ENCODE measurements at places on chromosomes 2 and 18.
A peak's percentile ranks its signal among the peaks of the same experiment; 100 is the strongest.

- no peak for DNase-seq
Observed at GRCh38 chr18:50663626-50664441, 103.9 kb downstream of the MAPK4 start.

- DNase-seq, result peak; percentile 30
Observed at GRCh38 chr2:240626531-240627300, 1.4 kb downstream of the GPR35 start.

DNA sequence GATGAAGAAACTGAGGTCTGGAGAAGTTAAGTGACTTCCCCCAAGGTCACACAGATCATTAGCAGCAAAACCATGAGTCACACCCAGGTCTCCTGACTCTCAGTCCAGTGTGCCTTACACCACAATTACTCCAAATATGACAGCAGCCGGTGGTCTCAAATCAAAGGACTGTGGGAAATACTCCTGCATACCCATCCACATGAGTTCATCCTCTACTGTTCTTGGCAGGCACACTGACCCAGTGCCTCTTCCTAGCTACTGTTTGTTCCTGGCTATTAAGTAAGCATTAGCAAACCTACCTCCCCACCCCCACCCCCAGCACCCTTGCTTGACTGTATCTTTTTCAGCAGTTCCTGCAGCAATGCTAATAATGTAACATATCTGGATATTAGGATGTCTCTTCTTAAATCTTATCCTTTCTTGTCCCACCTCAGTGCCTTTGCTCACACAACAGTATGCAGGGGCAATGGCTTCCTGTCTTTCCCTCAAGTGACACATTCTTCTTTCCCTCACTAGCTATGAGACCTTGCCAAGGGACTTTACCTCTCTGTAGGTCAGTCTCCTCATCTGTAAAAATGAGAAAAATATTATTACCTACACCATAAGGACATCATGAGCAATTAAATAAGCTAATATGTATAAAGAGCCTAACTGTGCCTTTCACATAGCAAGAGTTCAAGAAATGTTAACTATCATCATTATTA is 46.2 kb downstream of the FAM98A start:
- DNase-seq, result no peak

DNA sequence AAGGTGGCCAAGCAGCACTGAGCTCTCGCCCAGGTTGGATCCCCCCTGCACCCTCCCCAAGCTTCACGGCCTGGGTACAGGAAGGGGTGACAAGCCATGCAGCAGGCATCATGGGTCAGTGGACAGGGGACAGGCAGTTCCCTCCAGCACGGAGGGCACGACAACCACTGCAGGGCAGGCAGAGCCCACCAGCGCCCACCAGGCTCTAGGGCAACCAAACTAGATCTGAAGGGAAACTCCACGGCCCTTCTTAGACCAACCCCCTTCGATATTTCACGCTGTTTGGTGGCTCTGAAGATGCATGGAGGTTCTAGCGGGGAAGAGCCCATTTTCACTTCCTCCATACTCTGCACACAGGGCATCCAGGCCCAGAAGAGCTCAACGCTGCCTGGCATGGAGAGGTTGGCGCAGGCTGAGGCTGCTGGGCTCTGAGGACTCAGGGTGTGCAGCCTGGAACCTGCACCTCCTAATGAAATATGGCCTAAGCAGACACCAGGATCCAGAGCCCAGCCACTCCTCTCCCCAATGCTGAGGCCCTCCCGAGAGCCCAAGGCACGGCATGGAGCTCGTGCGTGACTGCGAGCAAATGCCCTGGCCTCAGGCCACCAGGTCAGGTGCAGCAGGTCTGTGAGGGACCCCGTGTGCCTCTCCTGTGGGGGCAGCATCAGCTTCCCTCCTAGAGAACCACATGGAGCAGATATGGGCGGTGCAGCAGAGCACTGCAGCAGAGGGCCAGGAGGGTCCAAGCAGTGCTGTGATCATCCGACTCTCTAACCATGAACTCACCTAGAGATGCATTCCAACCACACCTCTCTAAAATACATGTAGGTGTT is 8.7 kb upstream of the MTERF4 start:
- DNase-seq, result no peak

DNA sequence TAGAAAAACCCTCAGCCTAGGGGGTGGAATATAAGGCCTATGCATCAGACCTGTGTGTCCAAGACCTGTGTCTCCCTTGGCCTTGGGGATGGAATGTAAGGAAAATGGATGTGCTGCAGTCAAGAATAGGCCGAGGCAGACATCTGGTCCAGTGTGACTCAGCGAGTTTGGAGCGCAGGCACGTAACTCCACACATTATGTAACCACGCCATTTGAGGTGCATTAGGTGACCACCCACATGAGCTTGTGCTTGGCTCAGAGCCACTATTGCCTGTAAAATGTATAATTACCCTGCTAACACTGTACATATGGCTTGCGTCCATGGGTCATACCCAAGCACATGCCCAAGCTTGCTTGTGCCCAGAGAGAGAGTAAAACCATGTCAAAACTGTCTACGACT is 580.9 kb upstream of the HNMT start:
- no peak for DNase-seq

DNA sequence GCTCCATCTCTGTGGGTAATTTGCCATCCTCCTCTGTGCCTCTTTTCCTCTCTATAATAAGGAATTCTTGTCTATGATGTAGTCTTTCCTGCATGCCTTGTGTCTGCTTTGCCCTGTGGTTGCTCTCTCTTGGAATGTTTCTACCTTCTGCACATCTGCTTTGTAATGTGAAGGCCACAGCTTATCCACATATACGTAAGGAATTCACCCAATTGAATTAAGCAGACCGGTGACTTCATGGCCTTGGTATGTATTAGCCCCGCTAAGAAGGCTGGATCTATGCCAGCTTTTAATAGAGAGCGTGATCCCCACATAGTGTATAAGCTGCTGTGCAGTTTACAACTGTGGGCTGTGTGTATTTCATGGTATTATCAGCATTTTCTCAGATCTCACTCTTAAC is 274.7 kb downstream of the RNF144A start:
- no peak for DNase-seq

DNA sequence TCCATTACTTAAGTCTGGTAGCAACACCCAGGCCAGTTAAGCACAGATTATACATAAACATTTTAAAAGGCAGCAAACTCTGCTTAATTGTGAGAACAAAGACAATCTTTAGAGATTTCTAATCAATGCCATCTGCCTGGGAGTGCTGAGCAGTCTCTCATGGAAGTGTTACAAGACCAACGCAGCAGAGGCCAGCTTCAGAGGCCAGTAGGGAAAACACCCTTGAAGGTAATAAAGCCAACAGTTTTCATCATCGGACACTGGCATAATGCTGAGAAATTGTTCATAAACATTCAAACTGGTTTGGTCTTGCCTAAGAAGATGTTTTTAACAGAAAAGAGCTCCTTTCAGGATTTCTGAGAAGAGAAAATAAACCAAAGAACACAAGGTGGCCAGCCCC is 35.0 kb downstream of the EPB41L3 start:
- no peak for DNase-seq

GRCh38 chr2:101400506-101401325 is 13.4 kb upstream of the CREG2 start:
- no peak for DNase-seq

DNA sequence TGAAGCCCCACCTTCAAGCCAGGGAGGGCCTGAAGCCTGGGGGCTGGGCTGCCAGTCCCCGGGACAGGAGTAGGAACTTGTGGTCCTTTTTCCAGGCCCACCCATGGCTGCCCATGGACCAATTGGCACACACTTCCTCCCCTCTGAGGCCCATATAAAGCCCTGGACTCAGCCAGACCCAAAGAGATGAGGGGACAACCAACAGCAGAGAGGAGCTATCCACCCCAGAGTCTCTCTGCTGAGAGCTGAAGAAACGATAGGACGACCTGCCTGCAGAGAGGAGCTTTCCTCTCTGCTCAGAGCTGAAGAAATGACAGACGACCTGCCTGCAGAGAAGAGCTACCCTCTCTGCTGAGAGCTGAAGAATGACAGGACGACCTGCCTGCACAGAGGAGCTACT is 43.8 kb upstream of the PEX13 start:
- DNase-seq, result no peak

GRCh38 chr2:17270894-17271293 is 247.3 kb downstream of the RAD51AP2 start:
- DNase-seq, result no peak

- no peak for DNase-seq
Observed at GRCh38 chr18:11925800-11926481, 17.8 kb upstream of the MPPE1 start.

GRCh38 chr2:207148020-207148419 is 17.7 kb downstream of the KLF7 start:
- DNase-seq, result no peak

DNA sequence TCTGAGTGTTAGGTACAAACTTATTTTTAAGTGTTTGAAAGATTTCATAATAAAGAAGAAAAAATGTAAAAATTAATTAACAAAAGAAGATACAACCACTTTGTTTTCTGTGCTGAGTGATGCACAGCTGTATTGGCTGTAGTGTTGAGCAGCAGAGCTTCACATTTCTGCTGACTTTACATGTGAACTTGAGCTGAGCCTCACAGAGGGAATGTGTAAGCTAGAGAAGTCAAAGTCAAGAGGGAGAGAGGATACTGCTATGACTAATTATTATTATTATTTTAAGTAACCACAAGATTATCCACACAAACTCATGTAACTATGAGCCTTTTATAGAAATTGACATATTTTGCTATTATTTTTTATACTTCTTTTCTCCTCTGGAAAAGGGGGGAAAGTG is 159.1 kb upstream of the ZSWIM2 start:
- DNase-seq, result no peak

GRCh38 chr18:6249170-6249569 is 165.5 kb downstream of the L3MBTL4 start:
- peak; percentile 1 for DNase-seq

GRCh38 chr2:132638313-132639040 is 31.5 kb downstream of the LYPD1 start:
- no peak for DNase-seq

DNA sequence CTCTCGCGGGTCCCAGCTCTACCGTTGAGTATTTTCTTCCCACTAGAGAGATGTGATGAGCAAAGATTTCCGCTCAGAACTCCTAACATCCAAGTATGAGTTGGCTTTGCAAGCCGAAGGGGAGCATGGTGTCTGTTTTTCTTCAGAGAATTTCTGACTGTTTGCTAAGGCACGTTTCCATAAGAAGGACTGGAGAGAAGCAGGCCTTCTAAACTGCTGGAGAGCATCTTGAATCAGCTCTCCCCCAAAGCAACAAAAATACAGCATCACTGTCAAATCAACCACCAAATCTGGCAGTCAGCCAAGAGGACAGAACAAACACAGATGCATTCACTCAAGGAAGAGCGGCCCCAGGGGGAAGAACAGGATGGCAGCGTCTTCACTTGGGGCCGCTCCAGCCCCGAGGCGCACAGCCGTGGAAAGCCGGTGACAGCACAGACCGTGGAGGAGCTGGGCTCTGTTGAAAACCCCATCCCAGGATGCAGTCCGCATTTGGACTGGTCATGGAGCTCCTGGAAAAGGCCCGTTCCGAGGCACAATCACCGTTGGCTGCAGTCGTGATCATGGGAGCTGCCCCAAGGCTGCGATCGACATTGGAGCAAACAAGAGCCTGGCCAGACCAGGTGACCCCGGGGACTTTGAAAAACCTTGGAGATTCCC is 101.4 kb downstream of the NFATC1 start:
- DNase-seq, result no peak

GRCh38 chr18:13035249-13035914 is 44.2 kb downstream of the CEP192 start:
- no peak for DNase-seq

- DNase-seq, result peak; percentile 37
Observed at GRCh38 chr18:26383454-26384270, 157.4 kb downstream of the TAF4B start.

DNA sequence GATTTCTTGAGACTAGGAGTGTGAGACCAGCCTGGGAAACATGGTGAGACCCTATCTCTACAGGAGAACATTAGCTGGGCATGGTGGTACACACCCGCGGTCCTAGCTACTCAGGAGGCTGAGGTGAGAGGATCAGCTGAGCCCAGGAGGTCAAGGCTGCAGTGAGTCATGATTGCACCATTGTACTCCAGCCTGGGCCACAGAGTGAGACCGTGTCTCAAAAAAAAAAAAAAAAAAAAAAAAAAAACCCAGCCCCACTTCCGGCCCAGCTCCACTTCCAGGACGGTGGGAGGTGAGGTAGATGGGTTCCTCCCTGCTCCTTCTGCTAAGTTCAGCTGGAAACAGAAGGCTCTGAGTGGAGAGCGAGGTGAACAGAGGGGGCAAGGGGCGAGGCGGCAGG is 41.4 kb upstream of the NFATC1 start:
- no peak for DNase-seq

- DNase-seq, result no peak
Observed at GRCh38 chr18:8462651-8463185, 146.5 kb upstream of the RAB12 start.

DNA sequence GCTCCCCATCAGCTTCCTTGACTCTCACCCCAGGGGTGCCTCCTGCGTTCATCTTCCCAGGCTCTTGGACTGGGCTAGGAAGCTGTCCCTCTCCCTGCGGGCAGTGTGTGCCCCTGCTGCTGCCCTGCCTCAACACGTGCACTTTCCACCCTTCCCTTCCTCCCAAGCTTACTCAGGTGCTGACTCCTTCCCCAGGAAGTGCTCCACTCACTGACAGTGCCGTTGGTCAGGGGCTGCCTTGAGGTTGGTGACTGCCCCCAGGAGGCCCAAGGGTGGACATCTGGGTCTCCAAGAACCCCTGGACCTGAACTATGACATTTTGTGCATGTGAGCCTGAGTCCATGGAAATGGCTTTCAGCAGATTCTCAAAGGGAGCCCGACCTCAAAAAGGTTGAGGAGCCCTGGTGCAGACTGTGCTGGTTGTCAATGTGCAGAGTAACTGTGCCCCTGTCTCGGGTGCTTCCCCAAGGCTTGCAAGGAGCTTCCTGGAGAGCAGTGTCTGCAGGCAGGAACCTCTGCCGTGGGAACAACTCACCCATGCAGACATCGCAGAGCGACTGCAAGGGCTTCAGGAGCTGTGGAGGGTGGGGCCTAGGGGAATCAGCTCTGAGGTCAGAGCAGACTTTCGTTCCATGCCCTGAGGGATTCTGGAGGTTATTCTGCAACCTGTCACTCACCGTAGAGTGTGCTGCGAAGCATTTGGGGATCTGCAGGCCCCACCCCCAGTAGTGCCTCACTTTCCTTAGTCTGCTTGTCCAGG is 116.5 kb upstream of the MCFD2 start:
- DNase-seq, result no peak

DNA sequence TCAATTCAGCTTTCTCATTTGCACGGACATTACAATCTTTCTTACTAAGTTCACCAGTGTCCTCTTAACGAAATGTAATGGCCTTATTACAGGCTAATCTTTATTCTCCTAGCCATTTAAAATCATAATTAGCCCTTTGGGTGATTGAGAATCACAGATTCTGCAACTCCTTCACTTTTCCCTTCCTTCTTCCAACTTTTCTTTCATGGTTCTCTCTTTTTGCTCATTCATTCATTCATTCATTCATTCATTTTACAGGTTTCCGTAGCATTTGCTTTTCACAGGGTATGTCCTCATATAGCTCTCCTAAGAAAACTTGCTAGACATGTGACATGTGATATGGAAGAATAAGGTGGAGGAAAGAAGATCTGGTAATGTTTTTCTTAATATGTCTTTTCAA is 16.0 kb downstream of the TBR1 start:
- DNase-seq, result no peak

GRCh38 chr2:15941481-15941850 is 1.1 kb downstream of the MYCN start:
- no peak for DNase-seq

GRCh38 chr2:227221120-227221519 is 56.7 kb downstream of the COL4A3 start:
- DNase-seq, result no peak
